ENCODE measurements at places on chromosomes 11 and 22.

- no peak for DNase-seq
Observed at GRCh38 chr11:121067453-121067852, 33.6 kb upstream of the TECTA start.

GRCh38 chr22:50518606-50519005 is 6.8 kb downstream of the SCO2 start:
- no peak for DNase-seq

DNA sequence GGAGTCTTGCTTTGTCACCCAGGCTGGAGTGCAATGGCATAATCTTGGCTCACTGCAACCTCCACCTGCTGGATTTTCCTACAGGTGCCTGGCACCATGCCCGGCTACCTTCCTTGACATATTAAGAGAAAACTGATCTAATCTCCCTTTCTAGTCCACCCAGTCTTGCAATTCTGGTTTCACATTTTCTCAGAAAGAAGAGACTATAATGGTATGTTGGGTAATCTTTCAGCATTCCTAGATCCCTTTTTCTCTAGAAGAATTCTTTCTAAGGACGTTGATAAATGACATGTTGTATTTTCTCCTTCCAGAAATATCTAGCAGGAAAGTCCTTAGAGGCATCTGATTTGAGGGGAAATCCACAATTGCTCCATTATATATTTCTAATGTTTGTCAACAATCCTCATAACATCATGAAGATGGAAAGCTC is 10.4 kb upstream of the HSPA8 start:
- no peak for DNase-seq

DNA sequence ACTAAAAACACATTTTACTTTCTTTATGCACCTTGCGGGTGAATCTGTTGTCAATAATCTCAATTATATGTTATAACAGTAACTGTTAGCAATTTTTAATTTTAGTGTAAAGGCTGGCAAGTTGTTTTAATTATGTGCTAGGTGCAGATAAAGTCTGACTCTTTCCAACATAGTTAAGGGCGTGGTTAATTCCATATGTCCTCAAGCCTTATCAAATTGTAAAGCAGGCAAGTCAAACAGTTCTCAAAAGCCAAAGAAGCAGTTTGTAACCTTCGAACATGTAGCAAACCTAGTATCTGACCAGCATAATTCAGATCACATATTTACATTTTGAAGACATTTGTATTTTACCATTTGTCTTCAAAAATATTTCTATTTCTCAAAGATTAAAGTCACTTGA is 29.2 kb downstream of the METTL15 start:
- DNase-seq, result no peak

All from ELF-1 (cell line).